ENCODE measurements at places on chromosomes 5 and 9. TPM values are rescaled to one million over a fixed set of nuclear protein-coding genes. Genes with fewer than 3 reads are reported as not detected.

- DNase-seq: no peak
Observed at GRCh38 chr5:157900644-157901043, 41.7 kb upstream of the CLINT1 start.

- no peak for DNase-seq
Observed at GRCh38 chr5:23763170-23763569, 255.8 kb downstream of the PRDM9 start.

- DNase-seq: no peak
Observed at GRCh38 chr9:98745470-98745869, 36.7 kb upstream of the GABBR2 start.

DNA sequence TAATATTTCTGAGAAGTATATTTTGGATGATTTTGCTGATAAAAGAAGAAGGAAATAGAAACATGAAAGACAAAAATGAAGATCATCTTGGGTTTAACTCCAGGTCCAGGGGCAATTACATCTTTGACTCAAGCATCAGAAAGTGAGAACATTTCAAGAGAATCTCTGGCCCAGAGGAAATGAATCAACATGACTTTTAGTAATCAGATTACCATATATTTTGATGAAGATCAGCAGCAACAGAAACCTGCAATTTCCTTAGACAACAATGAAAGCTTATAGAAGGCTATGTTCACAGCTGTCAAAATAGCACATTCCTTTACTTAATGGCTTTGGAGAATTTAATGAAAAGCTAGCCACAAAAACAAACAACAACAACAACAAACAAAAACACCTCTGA, 638.1 kb downstream of the EFNA5 start:
- DNase-seq: no peak

GRCh38 chr5:60403343-60404006, 296.5 kb downstream of the DEPDC1B start:
- no peak for DNase-seq

- no peak for DNase-seq
Observed at GRCh38 chr5:127254729-127255284, 35.8 kb upstream of the MEGF10 start.

NTNG2 gene
- 0.87 TPM for total RNA-seq

SLC36A3 gene
- not detected for total RNA-seq
